ENCODE measurements at places on chromosomes 1 and 21.

GRCh38 chr21:40587736-40588346 lies 259.1 kb downstream of the DSCAM start:
- no peak for DNase-seq

DNA sequence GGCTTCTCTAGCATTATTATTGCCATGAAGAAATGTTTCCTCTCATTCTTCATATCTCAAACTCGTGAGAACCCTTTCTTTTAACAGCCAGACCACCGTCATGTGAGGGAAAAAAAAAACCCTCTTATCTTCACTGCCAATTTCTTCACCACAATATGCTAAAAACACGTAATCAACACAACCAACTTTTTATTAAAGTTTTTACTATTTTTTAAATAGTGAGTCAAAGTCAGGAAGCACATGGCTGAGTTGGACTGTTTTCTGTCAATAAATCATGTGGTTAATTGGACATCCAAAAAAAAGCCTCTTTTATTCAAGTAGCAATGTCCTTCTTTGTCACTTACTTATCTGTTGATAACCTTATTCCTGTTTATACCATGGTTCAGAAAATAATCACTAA lies 55.9 kb upstream of the SAMD13 start:
- no peak for DNase-seq

GRCh38 chr1:222105393-222105737 lies 363.5 kb upstream of the DUSP10 start:
- DNase-seq, result no peak

- DNase-seq, result no peak
Observed at GRCh38 chr1:46486432-46487015, 3.1 kb upstream of the DMBX1 start.

- DNase-seq, result peak; percentile 46
Observed at GRCh38 chr1:72557446-72558049, 275.2 kb upstream of the NEGR1 start.

DNA sequence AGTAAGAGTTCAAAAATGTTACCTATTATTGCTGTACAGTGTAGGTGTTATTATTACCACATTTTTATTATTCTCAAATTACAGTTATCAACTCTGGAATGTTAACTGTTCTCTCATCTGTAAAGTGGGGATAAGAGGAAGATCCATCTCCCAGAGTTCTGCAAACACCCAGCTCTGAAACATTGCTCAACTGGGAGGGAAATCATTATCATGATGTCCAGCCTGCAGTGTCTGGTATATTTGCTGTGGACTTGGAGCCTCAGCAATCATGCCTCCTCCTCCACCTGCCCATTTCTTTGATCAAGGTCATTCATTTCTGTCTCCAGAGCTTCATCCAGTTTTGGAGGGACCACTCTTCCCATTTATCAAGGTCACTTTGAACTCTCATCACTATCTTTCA lies 39.4 kb downstream of the C8A start:
- no peak for DNase-seq

GRCh38 chr1:83064589-83065242 lies 934.2 kb downstream of the TTLL7 start:
- no peak for DNase-seq

DNA sequence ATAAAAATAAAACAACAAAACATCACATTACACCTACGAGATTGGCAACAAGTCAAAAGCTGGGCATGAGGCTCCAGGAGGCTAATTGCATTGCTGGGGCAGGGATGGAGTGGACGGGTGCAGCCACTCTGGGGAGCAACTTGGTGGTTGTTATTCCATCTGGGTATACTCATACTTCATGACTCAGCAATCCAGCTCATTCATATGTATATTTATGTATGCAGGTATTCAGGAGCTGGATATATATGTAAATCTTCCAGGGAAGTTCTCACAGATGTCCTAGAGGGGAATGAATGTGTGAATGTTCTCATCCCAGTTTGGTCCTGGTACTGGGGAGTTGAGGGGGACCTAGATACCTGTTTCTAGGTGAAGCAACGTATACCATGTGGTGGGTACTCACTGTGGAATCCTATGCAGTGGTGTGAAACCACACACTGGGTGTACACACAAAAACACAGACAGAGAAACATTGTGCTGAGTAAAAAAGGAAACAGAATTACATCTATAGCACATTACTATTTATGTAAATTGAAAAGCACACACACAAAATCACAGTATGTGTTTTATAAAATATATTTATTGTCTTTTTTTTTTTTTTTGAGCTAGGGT lies 79.7 kb upstream of the RAB4A start:
- DNase-seq, result no peak

DNA sequence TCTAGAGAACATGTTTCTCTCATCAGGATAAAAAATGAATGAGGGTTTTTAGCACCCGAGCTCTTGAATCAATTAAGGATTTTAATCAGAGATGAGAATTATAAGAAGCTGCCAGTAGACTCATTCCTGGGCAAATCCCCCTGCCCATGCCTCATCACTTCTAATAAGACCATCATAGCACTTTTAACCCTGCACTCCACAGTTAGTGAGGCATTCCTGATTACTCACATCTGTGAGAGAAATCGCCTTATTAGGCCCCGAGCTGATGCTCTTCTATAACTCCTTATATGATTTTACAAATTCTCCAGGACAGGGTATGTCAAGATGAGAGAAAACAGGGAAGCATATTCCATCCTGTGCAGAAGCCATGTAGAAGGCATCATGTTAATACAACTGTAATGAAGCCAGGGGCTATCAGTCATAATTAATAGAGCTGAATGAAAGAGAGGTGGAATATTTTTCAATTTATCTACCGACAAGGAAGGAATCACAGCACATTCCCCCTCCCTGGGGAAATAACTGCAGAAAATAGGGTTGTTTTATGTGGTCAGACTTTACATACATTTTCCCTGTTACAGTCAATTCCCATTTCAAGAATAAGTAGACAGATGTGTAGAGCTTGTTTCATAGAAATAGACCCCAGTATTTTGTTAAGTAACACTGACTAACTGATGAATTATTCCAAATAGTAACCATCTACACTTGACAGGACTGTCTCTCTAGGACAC lies 272.7 kb downstream of the HHIPL2 start:
- no peak for DNase-seq

DNA sequence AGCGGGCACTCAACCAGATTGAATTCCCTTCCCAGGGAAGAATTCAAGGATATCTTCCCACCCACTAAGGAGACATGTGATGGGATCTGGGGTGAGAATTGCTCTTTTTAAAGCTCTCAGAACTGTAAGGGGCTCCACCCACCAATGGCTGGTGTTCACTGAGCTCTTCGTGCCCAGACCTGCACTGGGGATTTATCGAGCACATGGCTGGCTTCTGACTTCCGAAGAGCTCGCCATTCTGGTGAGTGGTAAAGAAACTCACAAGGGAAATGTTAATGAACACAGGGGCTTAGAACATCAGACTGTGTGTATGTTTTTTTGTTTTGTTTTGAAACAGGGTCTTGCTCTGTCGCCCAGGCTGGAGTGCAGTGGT lies 9.8 kb downstream of the PADI3 start:
- no peak for DNase-seq

- peak; percentile 68 for DNase-seq
Observed at GRCh38 chr1:11645670-11646265, 8.5 kb downstream of the FBXO2 start.

GRCh38 chr1:83509301-83509781 lies 489.6 kb downstream of the TTLL7 start:
- DNase-seq, result no peak

DNA sequence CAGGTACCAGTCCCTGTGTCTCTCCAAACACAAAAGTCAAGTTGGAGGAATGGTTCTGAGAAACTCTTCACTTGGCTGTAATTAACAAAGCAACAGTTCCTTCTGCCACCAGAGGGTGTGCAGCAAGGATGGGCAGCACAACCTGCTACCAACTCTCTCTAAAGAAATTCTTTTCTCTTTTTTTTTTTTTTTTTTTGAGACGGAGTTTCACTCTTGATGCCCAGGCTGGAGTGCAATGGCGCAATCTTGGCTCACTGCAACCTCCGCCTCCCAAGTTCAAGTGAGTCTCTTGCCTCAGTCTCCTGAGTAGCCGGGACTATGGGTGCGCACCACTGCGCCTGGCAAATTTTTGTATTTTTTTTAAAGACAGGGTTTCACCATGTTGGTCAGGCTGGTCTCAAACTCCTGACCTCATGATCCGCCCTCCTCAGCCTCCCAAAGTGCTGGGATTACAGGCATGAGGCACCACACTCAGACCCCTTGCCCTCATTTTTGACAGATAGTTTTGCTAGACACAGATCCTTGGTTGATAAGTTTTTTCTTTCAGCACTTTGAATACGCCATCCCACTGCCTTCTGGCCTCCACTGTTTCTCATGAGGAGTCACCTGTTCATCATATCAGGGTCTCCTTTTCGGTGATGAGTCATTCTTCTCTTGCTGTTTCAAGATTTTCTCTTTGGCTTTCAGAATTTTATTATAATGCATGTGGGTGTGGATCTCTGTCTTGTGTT lies 12.1 kb upstream of the DEGS1 start:
- DNase-seq, result peak; percentile 88

GRCh38 chr1:50369830-50370229 lies 53.4 kb downstream of the DMRTA2 start:
- DNase-seq, result peak; percentile 5

GRCh38 chr1:56355422-56355821 lies 223.9 kb downstream of the PLPP3 start:
- no peak for DNase-seq

DNA sequence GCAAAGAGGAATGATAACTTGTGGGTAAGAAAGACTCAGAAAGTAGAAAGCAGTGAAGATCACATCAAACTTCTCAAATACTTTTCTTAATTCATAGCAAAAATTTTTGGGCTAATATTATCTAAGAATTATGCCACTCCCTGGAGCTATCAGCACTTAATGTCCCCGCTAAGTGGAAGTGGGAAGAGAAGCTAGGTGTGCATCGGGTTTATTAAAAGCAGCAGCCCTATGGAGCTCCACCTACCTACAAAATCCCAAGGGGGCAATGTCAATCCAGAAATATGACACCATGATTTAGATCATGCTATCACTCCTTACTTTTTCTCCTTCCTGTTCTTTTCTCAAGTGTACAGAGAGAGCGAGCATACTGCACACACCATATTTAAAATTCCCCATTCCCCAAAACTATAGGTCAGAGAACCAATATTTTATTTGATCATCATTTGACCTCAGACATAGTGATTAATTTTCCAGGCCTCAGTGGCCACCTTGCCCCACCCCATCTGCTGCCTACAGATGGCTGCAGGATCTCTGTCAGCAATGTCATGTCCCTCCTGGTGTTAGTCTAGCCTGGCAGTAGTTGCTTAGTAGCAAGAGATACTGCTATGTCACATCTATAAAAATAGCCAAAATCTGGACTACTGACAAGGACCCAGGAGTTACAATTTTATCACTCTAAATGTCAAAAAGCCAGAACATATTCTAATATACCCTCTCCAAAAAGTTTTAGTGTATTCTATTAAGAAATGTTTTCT lies 66.6 kb downstream of the MAP3K21 start:
- no peak for DNase-seq

- no peak for DNase-seq
Observed at GRCh38 chr21:43191521-43191920, 22.7 kb downstream of the CRYAA start.

DNA sequence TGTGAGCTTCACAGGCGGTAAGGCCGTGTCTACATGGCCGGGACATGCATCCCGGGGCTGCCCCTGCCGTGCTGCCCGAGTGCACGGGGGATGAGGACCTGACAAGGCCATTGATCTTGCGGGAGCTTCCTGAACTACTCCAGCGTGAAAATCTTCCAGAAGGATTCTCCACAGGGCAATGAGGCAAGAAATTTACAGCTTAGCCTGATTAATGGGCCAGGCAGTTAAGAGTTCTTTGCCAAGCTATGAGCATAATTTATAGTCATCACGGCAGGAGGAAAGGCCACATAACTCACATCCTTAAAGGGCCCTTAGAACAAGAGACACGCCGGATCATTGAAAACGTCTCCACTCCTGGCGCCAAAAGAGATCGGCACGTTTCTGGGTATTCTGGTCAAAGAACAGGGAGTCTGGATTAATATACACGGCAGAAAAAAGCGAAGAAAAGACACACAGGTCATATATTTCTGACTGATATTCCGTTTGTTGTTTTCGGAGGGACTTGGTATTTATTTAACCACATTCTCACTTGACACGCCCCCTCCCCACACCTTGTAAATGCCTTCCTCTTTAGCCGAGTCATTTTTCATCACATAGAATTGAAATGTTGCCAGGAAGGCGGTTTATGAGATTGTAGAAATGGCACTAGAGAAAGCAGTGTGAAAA lies 180.5 kb downstream of the DYRK1A start:
- no peak for DNase-seq

- DNase-seq, result no peak
Observed at GRCh38 chr1:20405893-20406604, 80.0 kb downstream of the CAMK2N1 start.

DNA sequence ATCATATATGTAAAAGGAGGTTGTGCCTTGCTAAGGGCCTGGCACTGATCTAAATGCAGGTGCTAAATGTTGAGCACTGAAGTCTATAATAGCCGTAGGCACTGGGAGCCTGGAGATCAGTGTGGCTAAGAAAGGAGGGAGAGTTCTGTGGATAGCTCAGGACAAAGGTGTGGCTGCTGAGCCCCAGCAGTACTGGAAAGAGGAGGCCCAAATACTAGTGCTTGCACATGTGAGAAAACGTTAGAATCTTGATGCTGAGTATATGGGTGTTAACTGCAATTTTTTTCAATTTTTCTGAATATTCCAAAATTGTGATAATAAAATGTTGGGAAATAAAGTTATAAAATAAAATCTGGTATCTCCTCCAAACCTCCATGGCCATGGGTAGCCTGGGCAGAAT lies 62.5 kb upstream of the PTGFRN start:
- no peak for DNase-seq

DNA sequence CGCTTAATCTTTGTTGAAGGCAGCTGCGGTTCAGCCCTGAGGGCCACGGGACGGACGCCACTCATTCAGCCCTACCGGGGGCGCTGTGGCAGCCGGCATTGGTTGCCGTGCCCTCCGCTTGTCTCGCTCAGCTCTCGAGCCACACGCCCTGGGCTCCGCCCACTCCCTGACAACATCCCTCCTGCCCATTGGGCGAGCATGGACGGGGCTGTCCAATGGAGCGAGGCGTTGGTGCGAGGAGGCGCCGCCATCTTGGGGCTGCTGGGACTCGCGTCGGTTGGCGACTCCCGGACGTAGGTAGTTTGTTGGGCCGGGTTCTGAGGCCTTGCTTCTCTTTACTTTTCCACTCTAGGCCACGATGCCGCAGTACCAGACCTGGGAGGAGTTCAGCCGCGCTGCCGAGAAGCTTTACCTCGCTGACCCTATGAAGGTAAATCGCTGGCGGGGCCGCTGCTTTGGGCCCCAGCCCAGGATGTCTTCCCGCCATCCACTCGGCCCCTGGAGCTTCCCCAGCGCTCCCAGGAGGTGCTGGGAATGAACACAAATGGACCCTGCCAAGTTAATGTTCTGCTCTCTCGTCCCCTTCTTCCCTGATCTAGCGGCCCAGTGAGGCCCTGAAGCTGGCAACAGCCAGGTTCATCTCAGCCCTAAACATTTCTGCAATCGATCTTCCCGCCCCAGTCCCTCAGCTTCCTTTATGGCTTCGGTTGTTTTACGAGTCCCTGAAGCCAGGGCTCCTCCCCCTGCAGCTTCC lies at the start of gene SRP9:
Gene SRP9, plus strand, starts transcription at position 244 of the 754 bp plus-strand sequence. Its CDS starts 115 bp downstream, at position 359.
- peak; percentile 98 for DNase-seq
